ENCODE measurements at places on chromosomes 6 and 20.

DNA sequence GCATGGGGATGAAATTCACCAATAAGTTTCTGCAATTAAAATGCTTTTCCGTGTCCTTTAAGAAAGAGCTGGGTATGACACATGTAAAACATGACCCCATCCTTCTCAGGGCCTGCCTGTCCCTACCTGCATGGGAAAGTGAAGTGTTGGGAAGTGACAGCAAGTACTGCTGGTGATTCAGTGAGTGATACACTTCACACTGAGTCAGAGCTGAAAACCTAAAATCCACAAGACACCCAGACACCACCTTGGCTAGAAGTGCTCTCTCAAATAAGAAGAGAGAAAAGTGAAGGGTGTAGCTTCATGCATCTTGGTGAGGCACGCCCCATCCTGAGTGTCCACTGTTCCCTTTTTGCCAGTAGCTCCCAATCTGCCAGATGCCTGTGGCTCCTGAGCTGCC is 3.3 kb downstream of the RAB22A start:
- DNase-seq = no peak

GRCh38 chr6:73565767-73566485 is 45.1 kb upstream of the EEF1A1 start:
- no peak for DNase-seq

- peak; percentile 8 for DNase-seq
Observed at GRCh38 chr6:49462071-49462470, 982 bp downstream of the MMUT start.

DNA sequence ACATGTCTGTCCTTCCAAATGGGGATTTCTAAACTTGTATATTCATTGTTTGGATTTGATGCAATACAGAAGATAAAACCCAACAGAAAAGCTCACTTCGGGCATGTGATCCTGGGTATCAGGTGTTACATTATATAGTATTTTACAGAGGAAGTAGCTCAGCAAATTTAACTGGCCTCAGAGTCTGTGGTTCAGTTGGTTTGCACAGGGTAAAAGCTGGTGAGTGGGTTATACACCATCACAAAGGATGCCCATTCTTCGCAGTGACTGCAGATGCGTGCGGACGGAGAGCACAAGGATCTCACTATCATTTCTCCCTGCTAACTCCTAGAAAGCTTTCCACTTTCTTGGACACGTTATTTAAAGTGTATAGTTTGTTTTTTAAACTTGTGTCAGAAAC is 236.7 kb downstream of the TMEM242 start:
- no peak for DNase-seq

- no peak for DNase-seq
Observed at GRCh38 chr20:42553374-42553773, 636.3 kb downstream of the PTPRT start.

DNA sequence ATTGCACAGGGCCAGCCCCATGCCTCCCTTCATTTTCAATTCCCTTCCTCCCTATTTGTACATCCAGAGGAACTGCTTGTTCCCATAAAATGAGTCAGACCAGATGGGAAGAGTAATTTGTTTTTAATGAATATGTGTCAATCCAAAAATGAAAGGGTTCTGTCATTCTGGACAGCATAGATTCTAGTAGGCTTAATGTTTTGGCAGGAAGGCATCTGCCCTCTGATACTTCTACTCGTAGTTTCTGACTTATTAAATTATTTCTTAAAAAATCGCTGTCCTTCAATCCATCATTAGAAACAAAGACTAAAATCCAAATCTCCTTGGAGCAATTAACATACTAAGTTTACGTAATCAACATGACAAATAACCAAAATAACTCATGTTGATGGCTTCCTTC is 665.5 kb downstream of the TENT5A start:
- no peak for DNase-seq

- no peak for DNase-seq
Observed at GRCh38 chr20:17895641-17896171, 72.9 kb downstream of the SNX5 start.

GRCh38 chr6:26531897-26532296 is 6.3 kb upstream of the HMGN4 start:
- DNase-seq = no peak

GRCh38 chr20:38278131-38278530 is 17.6 kb upstream of the KIAA1755 start:
- DNase-seq = no peak

- peak; percentile 42 for DNase-seq
Observed at GRCh38 chr6:166627875-166628801, 1.1 kb upstream of the RPS6KA2 start.

GRCh38 chr20:15862178-15862577 is 711.1 kb downstream of the KIF16B start:
- DNase-seq = no peak

DNA sequence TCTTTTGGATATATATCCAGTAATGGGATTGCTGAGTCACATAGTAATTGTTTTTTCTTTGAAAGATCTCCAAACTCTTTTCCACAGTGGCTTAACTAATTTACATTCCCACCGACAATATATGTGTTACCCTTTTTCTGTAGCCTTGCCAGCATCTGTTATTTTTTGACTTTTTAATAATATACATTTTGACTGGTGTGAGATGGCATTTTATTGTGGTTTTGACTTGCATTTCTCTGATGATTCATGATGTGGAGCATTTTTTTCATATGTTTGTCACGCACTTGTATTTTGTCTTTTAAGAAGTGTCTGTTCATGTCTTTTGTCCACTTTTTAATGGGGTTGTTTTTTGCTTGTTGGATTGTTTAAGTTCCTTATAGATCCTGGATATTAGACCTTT is 58.9 kb upstream of the OPRM1 start:
- no peak for DNase-seq
